Chondrocyte (in vitro differentiated cells): ENCODE measurements at places on chromosomes 5 and 9. TPM values are rescaled to one million over a fixed set of nuclear protein-coding genes. Genes with fewer than 3 reads are reported as not detected.

DNA sequence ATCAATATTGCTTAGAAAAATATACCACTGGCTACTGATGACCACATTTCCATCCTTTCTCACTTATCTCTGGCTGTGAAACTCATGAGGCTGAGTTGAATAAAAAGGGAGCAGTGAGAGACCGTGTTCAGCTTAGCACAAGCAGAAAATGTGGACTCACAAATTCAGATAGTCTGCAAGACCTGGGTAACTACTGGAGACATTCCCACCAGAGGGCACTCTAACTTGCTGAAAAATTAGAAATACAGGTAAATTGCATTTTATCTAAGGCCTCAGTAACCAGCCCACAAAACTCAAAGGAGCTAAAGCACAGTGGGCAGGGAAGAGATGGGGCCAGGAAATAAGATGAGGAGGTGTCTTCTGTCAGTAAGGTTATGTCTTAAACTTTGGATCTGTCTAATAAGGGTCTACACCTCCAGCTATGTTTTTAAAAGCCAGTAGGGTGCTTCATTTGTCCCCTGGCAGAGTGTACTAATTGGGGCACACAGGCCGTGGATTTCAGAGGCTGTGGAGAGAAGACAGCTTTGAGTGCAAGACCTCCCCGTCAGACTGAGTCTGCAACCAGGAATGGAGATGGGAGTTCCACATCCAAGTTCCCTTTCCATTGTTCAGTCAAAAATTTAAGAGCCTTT, 8.7 kb upstream of the NDUFB6 start:
- peaks cover 6% of the 10 kb centered on the region for H3K4me1 ChIP-seq
- H3K4me3 ChIP-seq = no peak overlapping the region
- H3K27me3 ChIP-seq = peaks cover 24% of the 10 kb centered on the region
- no peak overlapping the region for H3K27ac ChIP-seq

DNA sequence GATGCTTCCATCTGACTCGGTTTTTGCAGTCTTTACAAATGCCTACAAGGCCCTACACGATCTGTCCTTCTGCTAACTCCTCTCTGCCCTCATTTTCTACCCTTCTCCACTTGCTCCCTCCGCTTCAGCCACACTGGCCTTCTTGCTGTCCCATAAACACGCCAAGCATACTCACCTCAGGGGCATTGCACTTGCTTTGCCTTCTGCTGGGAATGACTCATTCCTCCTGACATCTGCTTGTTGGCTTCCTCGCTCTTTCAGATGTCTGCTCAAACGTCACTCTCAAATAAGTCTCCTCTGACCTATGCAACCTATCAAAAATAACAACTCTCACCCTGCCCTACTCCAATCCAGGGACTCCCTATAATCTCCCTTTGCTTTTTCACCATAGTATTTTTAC, 28.2 kb downstream of the CDC25C start:
- H3K27ac ChIP-seq = peak overlapping the region; percentile 17
- no peaks in the 10 kb centered on the region for H3K4me1 ChIP-seq
- peaks cover 6% of the 10 kb centered on the region for H3K36me3 ChIP-seq
- no peak for DNase-seq
- no peaks in the 10 kb centered on the region for H3K27me3 ChIP-seq
- H3K4me3 ChIP-seq = no peak overlapping the region

DNA sequence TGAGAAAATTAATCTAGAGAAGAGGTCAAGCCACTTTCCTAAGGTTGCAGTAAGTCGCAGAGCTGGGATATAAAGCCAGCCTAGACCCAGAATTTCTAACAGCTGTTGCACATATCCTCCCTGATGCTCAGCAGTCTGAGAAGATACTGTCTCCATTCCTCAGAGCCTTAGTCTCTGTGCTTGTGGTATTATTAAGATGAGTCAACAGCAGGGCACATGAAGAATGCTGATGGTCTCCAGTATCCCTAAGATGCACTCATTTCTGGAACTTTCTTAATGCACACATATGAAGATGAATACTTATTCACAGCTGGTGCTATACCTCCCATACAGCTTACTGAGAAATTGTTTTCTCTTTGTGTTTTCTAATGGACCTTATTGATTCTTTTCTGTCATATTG, 32.5 kb downstream of the SGCD start:
- no peaks in the 10 kb centered on the region for H3K27me3 ChIP-seq
- H3K4me1 ChIP-seq = peaks cover 16% of the 10 kb centered on the region
- H3K36me3 ChIP-seq = peaks cover 1% of the 10 kb centered on the region
- no peak overlapping the region for H3K4me3 ChIP-seq
- no peak overlapping the region for H3K27ac ChIP-seq

DNA sequence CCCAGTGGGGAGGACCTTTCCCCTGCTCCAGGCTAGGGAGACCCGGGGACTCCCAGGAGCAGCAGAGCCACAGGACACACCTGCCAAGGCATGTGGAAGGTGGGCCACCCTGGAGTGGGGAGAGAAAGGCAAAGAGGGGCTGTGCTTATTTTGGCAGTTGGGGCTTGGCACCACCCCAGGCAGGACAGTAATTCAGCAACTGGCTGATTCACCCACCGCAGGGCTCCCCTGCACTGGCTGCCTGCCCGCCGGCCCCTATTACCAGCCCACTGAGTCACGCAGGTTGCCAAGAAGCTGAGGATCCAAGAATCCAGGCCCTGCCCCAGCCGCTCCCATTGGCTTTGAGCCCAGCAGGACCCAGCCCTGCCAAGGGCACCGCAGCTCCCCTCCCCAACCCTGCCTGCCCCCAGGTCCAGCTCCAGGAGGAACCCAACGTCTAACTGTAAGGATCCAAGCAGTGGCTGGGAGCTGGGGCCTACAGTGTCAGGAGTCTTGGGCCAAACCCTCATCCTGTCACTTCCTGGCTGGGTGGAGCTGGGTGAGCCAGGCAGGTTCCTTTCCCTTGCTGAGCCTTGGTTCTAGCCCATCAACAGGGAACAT, 14.2 kb upstream of the RALGDS start:
- H3K27ac ChIP-seq = no peak overlapping the region
- H3K4me3 ChIP-seq = no peak overlapping the region
- peak; percentile 79 for DNase-seq
- H3K36me3 ChIP-seq = no peaks in the 10 kb centered on the region
- H3K4me1 ChIP-seq = peaks cover 30% of the 10 kb centered on the region

GRCh38 chr9:128992995-128993394, 35.1 kb downstream of the SH3GLB2 start:
- no peaks in the 10 kb centered on the region for H3K27me3 ChIP-seq
- DNase-seq = no peak
- H3K4me1 ChIP-seq = peaks cover 4% of the 10 kb centered on the region
- H3K27ac ChIP-seq = no peak overlapping the region

DNA sequence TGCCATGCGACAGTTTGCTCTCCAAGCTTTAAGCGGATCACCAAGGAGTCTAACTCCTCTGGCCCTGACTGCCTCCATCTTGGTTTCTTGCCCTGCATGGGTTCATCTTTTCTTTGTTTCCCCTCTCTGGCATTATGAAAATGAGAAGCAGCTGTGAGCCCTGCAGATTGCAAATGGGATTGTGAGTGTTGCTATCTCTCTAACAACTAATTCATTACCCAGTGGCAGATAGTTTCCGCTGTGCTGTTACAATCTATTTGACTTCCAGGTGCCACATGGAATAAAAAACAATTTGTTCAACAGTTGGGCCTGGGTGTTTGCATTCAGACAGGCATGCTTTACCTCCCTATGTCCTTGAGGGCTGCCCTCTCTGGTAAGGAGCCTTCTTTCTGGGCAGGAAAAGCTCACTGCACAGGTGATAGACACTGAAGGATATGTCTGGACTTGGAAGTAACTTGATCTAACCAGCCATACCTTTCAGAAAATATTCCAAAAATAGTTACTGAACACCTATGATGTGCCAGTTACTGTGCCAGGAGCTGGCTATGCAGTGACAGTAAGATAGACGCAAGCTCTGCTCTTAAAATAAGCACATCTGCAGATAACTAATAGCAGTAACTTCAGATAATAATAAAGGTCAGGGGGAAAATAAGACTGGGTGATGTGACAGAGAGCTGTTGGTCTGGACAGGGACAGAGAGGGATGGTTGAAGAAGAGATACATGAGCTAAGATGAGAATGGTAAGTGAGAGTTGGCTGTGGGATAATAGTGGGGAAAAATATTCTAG, 40.1 kb downstream of the GRIA1 start:
- DNase-seq = no peak
- H3K36me3 ChIP-seq = no peaks in the 10 kb centered on the region
- H3K4me3 ChIP-seq = no peak overlapping the region
- peaks cover 9% of the 10 kb centered on the region for H3K4me1 ChIP-seq
- H3K27me3 ChIP-seq = no peaks in the 10 kb centered on the region

DNA sequence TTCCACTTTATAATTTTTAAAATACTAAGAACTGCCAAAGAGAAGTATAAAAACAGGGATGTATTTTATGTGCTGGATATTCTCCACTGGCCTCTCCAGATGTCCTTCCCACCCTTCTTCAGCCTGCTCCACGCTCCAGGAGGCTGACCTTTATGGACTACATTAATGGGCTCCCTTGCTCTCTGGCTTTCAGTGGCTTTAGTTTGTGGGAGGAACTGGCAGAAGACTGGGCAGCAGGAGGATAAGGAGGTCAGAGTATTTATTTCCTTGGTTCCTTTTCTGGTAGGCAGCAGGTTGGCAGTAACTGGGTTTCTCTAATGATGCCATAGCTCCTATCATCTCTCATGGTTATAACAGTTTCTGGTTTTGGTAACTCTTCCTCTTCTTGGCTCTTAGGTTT, 133.9 kb downstream of the PAM start:
- no peaks in the 10 kb centered on the region for H3K27me3 ChIP-seq
- H3K36me3 ChIP-seq = peaks cover 3% of the 10 kb centered on the region
- peaks cover 21% of the 10 kb centered on the region for H3K4me1 ChIP-seq

DNA sequence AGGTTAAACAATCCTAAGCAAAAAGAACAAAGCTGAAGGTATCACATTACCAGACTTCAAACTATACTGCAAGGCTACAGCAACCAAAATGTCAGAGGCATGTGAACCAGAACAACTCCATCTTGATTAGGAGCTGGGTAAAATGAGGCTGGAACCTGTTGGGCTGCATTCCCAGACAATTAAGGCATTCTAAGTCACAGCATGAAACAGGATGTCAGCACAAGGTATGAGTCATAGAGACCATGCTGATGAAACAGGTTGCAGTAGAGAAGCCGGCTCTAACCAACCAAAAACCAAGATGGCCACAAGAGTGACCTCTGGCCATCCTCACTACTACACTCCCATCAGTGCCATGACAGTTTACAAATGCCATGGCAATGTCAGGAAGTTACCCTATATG, 252.0 kb downstream of the RASEF start:
- peak overlapping the region; percentile 32 for H3K27ac ChIP-seq
- H3K27me3 ChIP-seq = no peaks in the 10 kb centered on the region
- DNase-seq = no peak
- peaks cover 7% of the 10 kb centered on the region for H3K4me1 ChIP-seq

DNA sequence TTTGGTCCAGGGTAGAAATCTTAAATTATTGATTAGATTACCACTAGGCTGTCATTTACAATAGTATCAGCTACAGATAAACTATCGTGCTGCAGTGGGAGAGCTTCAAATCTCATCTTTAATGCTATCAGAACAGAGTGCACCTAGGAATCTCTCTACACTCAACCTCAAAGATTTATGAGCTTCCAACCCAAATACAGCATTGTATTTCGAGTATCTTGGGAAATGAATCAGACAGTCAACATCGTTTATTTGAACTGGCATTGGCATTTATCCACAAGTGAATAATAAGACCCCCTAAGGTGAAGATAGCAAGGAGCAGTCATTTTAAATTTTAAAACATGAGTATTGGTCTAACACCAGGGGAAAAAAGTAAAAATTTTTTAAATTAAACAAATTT, 1203.2 kb downstream of the CDH12 start:
- no peak for DNase-seq
- H3K27ac ChIP-seq = no peak overlapping the region
- peaks cover 11% of the 10 kb centered on the region for H3K27me3 ChIP-seq
- H3K4me1 ChIP-seq = no peaks in the 10 kb centered on the region
- no peaks in the 10 kb centered on the region for H3K36me3 ChIP-seq
- no peak overlapping the region for H3K4me3 ChIP-seq

GRCh38 chr5:6484446-6484845, 35.8 kb downstream of the UBE2QL1 start:
- no peaks in the 10 kb centered on the region for H3K4me1 ChIP-seq
- H3K36me3 ChIP-seq = no peaks in the 10 kb centered on the region
- no peak overlapping the region for H3K27ac ChIP-seq
- peaks cover 28% of the 10 kb centered on the region for H3K27me3 ChIP-seq
- DNase-seq = no peak

- DNase-seq = no peak
- peaks cover 2% of the 10 kb centered on the region for H3K36me3 ChIP-seq
- H3K4me3 ChIP-seq = no peak overlapping the region
- no peak overlapping the region for H3K27ac ChIP-seq
- H3K4me1 ChIP-seq = peaks cover 30% of the 10 kb centered on the region
Measured at GRCh38 chr9:125758986-125759763, 12.0 kb downstream of the PBX3 start.

DNA sequence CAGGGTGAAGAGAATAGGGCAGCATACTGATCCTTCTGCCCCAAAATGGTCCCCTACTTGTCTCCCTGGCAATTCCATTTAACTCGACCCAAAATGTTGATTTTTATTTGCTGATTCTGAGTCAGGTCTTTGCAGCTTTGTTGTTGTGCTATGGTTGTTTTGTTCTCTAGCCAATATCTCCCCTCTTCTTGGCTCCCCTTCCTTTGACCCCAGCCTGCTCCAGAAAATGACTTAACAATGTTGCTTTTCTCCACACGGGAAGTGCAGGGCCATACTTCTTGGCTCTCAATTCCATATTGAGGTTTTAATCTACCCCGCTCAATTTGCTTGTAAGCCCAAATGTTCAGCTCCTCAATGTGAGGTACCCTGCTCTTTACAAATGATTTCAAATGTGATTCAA, 330.0 kb downstream of the RASEF start:
- peaks cover 10% of the 10 kb centered on the region for H3K27me3 ChIP-seq
- no peak overlapping the region for H3K4me3 ChIP-seq
- DNase-seq = no peak
- no peaks in the 10 kb centered on the region for H3K36me3 ChIP-seq

DNA sequence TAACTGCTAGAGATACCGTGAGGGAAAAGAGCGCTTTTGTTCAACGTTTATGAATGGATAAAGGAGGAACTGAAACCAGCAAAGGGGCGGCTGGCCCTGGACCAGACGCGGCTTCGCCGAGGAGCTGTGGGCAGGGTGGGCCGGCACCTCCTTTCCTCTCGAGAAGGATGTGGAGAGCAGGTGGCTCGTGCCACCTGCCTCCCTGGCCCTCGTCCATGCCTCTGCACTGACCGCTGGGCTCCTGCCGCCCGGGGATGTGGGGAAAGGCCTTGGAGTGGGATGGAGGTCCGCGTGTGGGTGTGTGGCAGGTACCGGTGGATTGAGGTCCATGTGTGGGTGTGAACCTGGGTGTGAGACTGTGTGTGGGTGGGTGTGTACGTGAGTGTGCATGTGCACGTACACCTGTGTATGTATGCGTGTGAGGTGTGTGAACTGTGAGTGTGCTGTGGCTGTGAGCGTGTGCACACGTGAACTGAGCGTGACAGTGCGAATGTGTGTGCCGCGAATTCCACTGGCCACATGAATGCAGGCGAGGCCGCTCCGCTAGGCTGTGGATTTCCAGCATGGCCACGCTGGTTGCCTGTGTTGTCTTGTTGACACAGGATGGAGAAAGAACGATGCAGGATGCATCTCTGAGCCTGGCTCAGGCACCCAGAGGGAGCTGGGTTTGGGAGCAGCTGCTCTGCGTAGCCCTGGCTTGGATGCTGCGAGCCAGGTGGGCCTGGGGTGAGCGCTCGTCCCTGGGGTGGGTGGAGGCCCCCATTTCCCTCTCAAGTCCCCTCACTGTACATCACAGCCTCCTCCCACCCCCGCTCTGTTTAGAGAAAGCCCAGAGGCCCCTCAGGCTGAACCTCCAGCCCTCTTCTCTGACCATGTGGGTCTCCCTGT, 4.4 kb upstream of the CEP72 start:
- no peak overlapping the region for H3K4me3 ChIP-seq
- DNase-seq = no peak
- peaks cover 6% of the 10 kb centered on the region for H3K4me1 ChIP-seq
- peaks cover 3% of the 10 kb centered on the region for H3K27me3 ChIP-seq

S1PR3 gene
- 1.6 to 5.2 TPM (median 4.5 TPM) in 3 replicates for total RNA-seq

SLC6A19 gene
- total RNA-seq = not detected in 3 replicates

AFAP1L1 gene
- 1.5 to 9.8 TPM (median 8.3 TPM) in 3 replicates for total RNA-seq

RASEF gene
- total RNA-seq = 0.27 to 0.41 TPM in 2 of 3 replicates, not detected in the other

PCDHA1 gene
- not detected in 3 replicates for total RNA-seq
